ENCODE measurements at places on chromosomes 12 and 14.

- DNase-seq: no peak
Measured at GRCh38 chr14:81233615-81234014, 12.9 kb upstream of the GTF2A1 start.

DNA sequence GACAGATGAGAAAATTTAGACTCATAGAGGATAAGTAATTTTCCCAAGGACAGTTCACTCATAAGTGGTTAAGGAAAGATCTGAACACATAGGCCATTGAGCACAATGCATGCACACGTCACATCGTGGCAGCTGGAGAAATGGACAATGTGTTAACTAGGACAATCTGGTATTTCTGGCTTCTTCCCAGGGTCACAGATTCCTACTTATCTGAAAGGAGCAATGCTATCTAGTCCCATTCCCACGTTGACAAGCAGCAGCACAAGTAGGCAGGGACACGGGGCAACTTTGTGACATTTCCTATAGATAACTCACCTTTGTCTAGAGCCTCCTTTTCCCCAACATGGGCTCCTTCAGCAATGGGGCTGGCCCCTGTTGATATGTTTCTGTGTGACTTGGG is 6.7 kb upstream of the CMAS start:
- no peak for DNase-seq

- no peak for DNase-seq
Measured at GRCh38 chr14:56198438-56198837, 80.2 kb downstream of the PELI2 start.

- DNase-seq: no peak
Measured at GRCh38 chr12:15963271-15963670, 52.1 kb downstream of the DERA start.

DNA sequence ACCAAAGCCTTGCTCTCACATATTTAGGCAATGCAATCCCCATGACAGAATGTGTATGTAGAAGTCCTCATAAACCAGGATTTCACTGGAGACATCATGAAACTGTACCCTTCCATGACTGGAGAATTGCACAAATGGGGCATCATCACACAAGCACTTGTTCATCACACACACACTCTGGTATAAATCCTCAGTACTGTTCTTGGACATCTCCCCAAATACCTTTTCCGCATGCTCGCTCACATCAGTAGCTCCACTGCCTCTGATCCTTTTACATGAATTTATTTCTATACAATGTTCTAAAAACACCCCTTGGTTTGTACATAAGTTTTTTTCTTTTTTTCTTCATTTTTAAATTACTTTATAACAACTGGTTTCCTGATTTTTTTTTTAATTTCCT is 3.3 kb upstream of the ING4 start:
- no peak for DNase-seq

- no peak for DNase-seq
Measured at GRCh38 chr12:69515394-69515930, 45.3 kb downstream of the FRS2 start.

- no peak for DNase-seq
Measured at GRCh38 chr12:94596596-94596995, 53.8 kb downstream of the TMCC3 start.

GRCh38 chr14:100222224-100223093 is 16.5 kb upstream of the YY1 start:
- no peak for DNase-seq

- DNase-seq: no peak
Measured at GRCh38 chr14:34368115-34368970, 93.7 kb downstream of the SPTSSA start.

DNA sequence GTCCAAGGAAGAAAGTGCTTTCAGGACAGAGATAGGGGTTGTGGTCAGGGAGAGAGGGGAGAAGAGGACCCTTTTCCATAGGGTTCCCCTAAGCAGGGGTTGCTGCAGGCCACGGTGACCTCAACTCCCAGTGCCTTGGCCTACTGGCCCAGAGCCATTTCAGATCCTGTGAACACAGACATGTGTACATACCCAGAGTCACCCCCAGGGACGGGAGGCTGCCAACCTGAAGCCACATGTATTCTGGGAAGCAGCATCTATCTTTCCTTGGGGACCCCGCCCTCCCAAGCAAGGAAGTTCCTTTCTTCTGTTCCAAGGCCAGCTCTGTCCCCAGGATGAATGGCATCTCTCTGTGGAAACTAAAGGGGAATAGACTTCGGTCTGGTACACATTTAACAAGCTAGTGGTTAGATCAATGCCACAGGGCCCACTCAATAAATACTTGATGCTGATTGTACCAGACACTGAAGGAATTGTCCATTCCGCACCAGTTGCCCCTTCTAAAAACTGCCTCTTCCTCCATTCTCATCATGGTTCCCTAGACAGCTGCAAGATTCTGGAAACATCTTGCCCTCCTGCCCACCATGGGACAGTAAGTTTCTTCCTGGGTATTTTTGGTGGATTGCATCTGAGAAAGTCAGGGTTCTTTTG is 25.2 kb upstream of the DGLUCY start:
- no peak for DNase-seq

- DNase-seq: no peak
Measured at GRCh38 chr12:104656383-104656782, 199.6 kb downstream of the CHST11 start.

DNA sequence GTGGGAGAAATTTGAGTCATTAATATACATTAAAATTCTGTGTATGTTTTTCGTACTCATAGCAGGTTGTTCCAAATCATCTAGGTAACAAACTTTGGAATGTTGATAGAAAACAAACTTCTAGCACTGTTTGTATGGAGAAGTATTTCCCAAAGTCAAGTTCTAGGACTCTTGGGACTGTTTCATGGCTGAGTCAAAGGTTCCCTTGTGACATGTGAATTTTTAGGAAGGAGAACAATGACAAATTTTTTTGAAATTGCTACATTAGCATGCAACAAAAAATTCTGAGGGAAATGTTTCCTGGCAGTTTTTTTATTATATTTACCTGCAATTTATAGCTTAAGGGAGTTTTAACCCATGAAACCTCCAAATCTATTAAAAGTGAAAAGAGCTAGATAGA is 73.8 kb downstream of the RASSF8 start:
- no peak for DNase-seq

DNA sequence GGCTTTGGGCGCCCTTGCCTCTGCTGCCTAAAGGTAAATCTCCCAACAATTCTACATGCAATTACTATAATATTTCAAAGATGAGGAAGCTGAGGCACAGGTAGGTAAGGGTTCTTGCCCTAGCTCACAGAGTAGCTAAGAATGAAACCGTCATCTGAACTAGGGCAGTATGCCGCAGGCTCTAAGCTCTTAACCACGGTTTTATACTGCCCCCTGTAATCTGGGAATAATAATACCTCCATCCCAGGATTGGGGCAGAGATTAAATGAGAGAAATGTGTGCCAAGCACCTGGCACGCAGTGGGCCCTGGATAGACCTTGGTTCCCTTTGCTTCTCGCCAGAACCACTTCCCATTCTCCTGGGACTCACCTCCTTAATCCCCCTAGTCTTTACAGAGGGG is 1.5 kb upstream of the HRK start:
- DNase-seq: no peak

GRCh38 chr12:131090274-131091210 is 136.8 kb downstream of the ADGRD1 start:
- no peak for DNase-seq

- DNase-seq: no peak
Measured at GRCh38 chr12:25074113-25074512, 120.8 kb downstream of the DNAI7 start.

DNA sequence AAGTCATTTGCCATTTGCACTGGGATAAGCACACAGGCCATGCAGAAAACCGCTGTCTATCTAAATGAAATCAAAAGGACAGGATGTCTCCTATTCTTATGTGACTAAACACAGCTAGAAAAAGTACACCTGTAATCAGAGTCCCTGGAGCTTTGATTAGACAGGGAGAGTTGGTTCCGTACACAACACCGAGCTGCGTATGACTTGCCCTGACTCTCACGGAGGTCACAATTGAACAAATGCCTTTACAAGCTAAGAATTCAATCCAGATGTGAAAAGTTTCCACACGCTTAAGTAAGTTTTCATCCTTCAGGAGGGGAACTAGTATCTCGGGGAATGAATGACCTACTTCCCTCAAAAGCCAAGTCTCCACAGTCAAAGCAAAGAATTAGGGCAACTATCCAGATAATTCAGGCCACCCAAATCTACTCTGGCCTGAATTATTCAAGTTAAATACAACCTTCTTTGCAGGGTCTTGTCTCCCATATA is 67.5 kb downstream of the RTN1 start:
- no peak for DNase-seq

- DNase-seq: no peak
Measured at GRCh38 chr12:106633451-106633823, 50.6 kb downstream of the RFX4 start.

DNA sequence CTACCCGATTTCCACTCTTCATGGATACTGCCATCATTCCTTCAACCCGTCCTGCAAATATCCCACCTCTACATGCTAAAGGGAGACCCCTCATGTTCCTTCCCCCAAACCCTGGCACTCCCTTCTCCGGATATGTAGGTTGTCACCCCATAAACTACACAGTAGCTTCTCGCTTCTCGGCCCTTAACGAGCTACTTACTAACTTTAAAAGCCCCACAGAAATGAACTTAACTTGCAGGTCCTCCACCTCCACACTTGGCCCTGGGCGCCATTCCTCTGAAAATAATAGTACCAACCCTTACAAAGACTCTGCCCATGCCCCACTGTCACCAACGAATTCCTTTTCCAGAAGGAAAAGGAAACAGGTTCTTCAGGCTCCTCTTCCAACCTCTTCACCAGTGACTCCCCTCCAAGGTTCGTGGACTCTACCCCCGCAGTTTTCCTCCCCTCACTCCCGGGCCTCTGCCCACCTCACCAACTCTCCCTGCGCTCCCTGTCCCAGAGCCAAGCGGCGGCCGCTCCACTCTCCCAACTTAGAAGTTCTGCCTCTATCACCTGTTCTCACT is 1.2 kb downstream of the SPPL3 start:
- DNase-seq: no peak

DNA sequence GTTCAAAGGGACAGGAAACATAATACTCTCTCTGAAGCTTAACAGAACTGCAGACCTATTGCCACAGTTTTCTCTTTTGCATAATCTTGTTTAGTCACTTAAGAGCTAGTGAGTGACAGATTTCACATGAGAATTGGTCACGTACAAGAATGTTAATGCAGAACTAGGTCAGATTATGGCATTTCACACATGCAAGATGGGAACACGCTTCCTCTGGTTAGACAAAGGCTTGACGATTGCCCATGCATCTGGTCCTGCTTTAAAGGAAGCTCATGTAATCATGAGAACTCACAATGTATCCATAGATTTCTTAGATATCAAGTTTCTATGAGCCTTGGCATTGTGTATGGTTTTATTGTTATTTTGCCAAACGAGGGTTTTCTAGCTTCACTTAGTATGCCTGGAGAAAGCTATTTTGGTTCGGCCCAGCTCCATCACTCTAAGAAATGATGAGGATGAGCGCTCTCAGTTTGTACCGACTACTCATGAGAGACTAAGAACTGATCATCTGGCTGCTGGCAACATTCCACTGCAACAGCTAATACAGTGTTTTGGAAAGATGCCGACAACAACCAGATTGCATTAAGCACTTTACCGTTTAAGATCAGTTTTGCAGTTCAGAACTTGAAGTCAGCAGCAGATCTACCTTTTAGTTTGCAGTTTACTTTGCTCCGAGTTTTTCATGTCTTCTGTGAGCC is 380.0 kb downstream of the DIO2 start:
- DNase-seq: peak; percentile 11

DNA sequence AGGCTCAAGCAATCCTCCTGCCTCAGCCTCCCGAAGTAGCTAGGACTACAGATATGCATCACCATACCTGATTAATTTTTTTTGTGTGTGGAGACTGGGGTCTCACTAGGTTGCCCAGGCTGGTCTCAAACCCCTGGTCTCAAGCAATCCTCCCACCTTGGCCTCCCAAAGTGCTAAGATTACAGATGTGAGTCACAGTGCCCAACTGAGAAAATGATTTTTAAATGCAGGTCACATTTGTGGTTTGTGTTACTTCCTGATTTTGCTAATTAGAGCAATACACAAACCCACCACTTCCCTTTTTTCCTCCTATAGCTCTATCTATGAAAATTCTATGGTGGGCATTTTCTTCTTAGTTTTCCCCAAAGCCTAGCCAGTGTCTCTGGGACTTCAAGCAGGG is 45.5 kb upstream of the TMEM263 start:
- DNase-seq: no peak

DNA sequence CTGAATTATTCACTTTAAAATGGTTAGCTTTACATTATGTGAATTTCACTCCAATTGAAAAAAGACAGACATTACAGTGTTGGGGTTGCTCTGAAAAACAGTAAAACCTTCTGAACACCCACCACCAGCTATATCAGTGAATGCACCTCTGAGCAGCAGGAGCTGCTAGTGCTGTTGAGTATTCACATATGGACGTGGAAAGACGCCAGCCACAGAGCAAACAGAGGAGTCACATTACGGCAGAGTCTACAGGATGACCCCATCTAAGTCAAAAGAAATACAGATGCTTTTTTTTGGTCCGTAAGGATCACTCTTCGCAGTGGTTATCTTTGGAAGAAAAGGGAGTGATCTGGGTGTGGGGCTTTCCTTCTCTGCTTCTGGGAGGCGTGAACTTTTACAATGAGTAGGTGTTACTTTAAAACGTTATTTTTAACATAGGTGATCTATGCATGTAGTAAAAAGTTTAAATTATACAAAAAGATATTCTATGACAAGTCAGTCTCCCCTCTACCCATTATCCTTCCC is 4.5 kb downstream of the HVCN1 start:
- DNase-seq: no peak

DNA sequence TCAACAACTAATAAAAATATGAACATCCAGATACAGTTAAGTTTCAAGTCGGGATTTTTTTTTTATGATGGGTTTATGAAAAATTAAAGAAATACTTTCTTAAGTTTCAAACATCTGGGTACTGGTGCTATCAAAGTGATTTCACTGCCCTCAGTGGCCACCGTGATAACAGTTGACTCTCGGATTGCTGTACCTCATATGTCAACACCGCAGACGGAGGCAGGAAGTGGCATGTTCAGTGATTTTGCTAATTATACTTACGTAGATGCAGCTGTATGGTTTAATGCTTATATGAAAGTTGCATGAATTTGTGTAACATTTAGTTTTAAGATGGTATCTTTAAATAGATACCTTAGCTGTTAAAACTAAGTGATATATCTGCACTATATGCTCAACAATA is 20.8 kb upstream of the FBLN5 start:
- DNase-seq: no peak

DNA sequence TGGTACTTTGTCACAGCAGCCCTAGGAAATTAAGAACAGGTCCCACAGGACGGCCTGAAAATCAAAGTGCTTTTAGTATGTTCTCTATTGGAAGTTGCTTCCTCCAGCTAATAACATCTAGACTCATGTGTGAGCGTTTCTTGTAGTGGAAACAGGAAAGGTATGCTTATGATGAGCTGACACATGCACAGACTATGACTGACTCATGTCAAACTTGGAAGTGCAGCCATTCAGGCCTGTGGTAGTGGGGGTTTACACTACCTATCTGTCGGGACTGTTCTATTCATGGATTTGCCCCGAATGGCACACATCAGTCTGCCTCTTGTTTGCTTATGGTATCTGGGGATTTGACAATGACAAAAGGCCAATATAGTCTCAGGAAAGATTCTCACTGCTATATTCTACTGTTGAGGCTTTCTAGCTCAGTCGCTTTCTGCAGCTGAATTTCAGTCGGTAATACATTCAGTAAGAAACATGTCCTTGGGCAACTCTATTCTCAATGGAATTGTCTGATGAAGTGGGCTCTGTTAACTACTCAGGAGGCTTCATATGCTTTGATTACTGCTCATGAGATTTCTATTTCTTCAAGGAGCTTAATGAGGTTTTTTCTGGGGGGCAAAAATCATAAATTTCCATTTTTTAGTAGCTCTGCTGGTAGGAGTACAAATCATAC is 270.3 kb upstream of the DAAM1 start:
- no peak for DNase-seq

- no peak for DNase-seq
Measured at GRCh38 chr12:109966546-109966945, 29.6 kb downstream of the GIT2 start.

Data from stromal cell of bone marrow (primary cell).